ENCODE measurements at places on chromosomes 5 and 9.

DNA sequence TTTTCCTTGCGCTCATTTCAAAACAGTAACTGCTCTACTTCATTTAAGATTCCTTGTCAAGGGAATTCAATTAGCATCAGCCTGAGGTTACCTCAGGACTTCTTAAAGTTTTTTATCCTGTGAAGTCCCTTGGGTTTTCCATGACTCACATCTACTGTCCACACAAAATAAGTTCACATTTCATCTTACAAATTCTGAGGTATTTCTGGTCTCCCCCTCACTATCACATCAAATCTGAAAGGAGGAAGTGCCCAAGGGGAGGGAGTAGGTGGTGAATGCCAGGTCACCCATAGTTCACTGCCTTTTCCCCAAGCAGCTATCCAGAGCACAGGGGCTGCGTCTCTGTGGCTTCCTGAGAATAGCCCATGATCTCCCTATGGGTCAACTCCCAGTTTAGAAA is 227.1 kb upstream of the NREP start:
- DNase-seq, result peak; percentile 71

DNA sequence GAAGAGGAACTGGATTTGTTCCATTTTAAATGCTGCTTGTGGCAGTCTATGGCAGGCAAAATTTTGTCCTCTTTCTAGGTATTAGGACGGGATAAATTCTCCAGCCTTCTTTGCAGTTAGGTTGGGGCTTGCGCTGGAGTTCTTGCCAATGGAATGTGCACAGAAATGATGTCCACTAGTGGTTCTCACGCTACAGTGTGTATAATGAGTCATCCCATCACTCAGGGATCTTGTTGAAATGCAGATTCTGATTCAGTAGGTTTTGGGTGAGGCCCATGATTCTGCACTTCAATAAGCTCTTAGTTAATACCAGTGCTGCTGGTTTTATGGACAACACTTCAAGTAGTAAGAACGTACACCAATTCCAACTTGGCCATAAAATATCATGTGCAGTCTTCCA is 317.6 kb upstream of the KLF4 start:
- no peak for DNase-seq

DNA sequence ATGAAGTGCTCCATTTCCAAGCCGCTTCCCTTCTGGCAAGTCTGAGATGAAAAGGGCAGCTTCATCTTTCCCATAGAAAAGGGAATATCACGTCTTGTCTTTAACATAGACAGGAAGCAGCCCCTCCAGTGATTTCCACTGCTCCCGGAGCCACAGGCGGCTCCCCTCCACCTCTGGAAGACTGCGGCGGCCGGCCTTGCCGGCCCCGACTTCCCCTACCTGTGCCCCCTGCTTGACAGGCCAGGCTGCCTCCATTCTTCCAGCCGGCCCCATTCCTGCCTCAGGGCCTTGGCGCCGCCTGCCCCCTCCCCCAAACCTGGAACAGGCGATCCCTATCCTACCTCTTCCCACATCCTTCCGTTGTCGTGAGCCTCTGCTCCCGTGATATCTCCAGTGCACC is 141.8 kb downstream of the ZNF354C start:
- no peak for DNase-seq

DNA sequence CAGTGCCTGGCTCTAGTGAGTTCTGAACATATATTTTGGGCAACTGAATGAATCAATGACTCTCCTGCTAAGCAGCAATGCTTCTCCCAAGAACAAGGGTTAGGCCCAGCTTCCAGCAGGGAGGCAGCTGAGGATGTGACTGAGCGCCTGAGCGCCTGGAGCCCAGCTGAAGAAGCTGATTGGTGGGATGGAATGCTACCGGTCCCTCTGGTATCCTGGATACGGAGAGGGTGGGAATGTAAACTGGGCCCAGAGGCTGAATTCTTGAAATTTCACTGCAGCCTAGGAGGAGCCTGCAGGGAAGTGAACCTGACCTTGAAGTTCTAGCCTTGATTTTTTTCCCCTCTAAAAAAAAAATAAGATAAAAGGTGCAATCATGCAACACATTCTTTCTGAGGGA is 43.2 kb downstream of the WWC1 start:
- peak; percentile 83 for DNase-seq

DNA sequence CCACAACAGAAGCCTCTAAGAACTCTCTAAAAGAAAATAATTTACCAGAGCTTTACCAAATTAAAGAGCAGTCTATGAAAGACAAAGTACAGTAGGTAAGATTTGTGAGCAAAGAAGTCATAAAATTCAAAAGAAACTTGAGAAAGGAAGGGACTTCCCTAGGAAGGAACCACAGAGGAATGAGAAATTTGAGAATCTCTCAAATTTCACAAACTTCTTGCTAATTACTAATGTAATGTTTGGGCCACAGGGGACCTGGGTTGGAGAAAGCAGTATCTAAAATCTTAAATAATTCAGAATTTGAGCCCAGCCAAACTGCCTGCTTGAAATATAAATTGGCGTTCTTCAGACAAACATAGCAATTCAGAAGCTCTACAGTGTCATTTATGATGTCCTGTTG is 225.0 kb upstream of the PRR16 start:
- no peak for DNase-seq

Measured in kidney glomerular epithelial cell (primary cell).